ENCODE measurements at places on chromosomes 12 and 14. TPM values are rescaled to one million over a fixed set of nuclear protein-coding genes. Genes with fewer than 3 reads are reported as not detected.

SUDS3 gene
- 38.5 TPM for total RNA-seq

RPS6KL1 gene
- total RNA-seq: 18.6 TPM

CFAP251 gene
- total RNA-seq: 7.0 TPM

WBP11 gene
- 41.1 TPM for total RNA-seq

DNA sequence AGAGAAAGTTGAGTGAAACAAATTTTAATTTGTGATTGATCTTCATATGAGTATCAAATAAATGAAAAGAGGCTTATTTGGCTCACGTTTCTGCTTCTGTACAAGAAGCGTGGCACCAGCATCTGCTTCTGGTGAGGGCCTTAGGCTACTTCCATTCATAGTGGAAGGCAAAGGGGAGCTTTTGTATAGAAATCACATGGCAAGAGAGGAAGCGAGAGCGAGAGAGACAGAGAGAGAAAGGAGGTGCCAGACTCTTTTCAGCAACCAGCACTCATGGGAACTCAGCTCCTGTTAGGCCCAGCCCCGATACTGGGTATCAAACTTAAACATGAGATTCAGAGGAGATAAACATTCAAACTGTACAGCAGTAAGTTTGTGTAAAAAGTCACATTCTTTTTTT lies 121.4 kb downstream of the SYNE2 start:
- DNase-seq: no peak
